ENCODE measurements at places on chromosomes 16 and 17.

DNA sequence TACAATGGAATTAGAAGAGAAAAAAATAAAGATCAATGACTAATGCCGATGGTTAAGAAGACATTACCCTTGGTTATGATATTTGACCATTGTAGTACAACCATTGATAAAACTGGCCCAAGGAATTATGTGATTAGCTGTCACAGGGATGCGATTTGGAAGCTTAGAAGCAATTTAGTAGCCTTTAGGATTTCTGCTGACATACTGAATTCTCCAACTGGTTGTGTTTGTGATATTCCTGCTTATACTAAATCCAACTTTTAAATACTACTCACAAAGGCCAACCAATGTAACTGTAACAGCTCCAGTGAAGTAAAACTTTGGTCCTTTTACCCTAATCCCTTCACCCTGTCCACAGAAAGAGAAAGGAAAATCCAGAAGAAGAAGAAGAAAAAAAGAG, 31.4 kb upstream of the ABCA6 start:
- DNase-seq = no peak

- DNase-seq = peak; percentile 66
Measured at GRCh38 chr17:40903129-40903847, 18.2 kb upstream of the KRT20 start.

- peak; percentile 75 for DNase-seq
Measured at GRCh38 chr17:43832168-43832975, 574 bp downstream of the MPP3 start.

DNA sequence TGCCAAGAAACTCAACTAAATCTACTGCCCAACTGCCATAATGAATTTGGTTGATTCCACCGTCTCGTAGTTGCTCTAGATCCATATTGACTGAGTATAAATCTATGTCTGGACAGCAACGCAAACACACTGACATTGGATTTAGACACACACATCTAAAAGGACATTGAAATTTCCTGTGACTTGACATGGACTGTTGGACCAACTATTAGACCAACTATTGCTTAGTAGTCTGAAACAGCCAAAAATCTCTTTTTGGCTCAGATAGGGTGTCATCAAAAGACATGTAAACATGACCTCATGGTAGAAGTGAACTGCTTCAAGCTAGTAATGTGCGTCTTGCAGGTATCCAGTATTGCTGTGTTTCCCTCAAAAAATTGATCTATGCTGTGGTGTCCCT, 31.3 kb downstream of the KIAA0513 start:
- no peak for DNase-seq

DNA sequence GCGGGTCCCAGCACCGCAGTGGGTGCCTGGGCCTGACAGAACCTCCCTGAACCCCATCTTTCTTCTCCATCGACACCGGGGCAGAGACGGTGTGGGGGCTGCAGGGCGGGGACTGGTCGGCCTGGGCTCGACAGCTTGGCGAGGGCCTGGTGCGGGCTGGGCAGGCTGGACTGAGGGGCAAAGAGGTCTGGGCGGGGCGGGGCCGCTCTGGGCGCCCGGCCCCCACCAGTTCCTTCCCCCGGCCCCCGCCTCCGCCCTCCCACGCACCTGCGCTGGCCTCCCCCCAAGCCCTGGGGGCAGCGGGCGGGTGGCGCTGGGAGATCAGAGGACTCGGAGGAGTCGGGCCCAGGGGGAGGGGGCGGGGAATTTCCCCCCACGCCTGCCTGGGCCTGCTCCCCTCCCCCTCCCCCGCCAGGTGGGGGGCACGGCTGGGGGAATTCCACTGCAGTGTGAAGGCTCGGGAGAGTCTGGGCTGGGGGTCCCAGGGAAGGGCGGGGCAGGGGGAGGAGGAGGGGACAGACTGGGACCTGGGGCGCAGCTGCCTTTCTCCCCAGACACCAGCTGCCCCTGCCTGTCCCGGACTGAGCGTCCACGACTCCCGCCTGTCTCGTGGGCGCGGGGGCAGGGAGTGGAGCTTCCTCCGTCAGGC, 877 bp upstream of the KREMEN2 start:
- peak; percentile 63 for DNase-seq

- DNase-seq = no peak
Measured at GRCh38 chr17:43900858-43901754, 6.2 kb downstream of the MPP2 start.

- no peak for DNase-seq
Measured at GRCh38 chr17:66438101-66438500, 135.7 kb downstream of the PRKCA start.

DNA sequence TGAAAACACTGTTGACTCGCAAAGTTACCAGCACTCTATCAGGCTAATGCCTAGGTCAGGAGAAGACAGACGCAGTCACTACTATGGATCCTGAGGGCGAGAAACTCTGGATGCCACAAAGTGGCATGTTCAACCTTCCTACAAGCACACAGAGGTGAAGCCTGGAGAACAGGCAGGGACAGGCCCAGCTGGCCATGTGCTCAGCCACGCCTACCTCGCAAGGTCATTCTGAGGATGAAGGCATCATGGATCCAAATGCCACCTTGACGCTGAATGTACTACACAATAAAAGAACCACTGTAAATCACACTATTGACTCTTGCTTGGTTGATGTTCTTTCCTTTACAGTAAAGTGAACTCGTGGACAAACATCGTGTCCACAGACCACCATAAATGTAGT, 85.8 kb downstream of the ANKRD11 start:
- no peak for DNase-seq

- DNase-seq = no peak
Measured at GRCh38 chr16:28298511-28298878, 6.2 kb downstream of the SBK1 start.

DNA sequence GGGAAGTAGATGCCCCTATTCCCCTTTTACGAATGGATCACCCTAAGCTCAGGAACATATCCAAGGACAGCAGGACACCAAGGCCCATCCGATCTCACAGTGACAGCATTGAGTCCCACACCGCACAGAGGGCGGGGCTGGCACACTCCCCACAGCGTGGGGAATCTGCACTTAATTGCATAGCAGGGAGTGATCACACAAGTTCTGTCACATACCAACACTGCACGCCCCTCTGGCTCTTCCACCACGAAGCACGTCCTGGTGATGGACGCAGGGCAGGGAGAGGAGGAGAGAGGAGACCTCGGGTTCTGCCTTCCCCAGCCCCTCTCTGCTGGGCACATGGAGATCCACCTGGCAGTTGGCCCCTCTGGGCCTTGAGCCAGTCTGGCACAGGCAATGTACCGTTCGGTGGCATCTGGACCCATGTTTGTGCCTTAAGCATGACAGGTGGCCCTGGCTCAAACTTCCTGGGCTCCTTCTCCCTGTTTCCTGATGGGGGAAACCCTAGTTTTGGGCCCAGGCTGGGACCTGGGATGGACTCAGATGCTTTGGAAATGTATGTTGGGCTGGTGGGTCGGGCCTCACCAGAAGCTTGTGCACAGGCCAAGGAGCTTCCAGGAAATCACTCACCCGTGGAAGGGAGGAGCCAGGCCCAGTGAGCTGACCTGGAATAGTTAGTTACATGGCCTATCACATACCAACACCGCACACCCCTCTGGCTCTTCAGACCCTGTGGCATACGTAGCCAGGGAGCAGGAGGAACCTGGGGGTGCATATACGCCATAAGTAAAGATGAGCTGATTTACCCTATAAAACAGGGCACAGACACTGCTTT, 35.1 kb upstream of the CREBBP start:
- no peak for DNase-seq
